ENCODE measurements at places on chromosomes 1 and 21.

DNA sequence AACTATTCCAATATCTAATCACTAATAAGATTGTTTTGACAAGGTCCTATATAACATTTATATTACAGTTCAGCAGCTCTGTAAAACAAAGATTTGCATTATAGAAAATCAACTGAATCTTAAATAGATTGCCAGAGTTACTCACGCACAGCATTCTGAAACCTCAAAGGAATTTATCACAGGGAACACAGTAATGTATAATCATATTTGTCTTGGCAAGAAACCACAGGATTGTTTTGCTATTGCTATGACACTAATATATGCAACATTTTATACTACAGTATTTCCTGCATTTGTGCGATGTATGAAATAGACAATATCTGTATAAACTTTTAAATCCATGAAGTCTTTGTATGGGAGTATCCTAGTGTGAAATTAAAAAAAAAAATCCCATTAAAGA is 101.4 kb downstream of the PLPPR5 start:
- DNase-seq, result no peak

DNA sequence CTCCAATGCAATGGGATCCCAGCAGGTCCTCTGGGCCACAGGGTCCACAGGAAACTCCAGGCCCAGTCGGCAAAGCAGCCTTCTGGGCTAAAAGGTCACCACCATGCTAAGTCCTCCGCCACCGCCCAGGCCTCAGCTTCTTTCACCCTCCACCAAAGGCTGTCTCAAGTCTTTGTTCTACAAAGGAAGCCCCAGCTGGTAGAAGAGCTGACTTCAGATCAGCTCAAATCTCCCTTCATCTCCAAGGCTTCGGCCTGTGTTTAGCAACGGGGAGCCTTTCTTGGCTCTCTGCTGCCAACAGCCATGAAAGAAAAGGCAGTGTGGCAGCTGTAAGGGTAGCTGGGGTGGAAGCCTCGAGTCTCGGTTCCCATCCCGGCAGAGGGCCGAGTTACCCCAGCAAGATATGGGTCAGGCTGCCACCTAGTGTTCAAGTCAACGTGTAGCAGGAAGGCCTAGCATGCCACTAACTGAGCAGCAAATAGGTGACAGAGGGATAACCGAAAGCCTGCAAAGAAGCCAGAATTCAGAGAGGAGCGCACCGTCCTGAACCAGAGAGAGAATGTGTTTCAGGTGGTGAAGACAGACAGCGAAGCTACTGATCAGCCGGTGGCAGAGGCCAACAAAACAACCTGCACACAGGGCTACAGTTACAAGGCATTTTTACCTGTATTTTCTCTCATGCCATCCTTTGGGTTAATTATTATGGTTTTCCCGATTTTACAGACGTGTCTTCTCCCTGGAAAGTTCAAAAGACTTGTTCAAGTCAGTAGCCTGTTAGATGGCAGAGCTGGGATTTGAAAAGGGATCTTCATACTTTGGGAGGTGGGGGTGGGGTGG is 26.8 kb upstream of the CRNN start:
- DNase-seq, result peak; percentile 39

DNA sequence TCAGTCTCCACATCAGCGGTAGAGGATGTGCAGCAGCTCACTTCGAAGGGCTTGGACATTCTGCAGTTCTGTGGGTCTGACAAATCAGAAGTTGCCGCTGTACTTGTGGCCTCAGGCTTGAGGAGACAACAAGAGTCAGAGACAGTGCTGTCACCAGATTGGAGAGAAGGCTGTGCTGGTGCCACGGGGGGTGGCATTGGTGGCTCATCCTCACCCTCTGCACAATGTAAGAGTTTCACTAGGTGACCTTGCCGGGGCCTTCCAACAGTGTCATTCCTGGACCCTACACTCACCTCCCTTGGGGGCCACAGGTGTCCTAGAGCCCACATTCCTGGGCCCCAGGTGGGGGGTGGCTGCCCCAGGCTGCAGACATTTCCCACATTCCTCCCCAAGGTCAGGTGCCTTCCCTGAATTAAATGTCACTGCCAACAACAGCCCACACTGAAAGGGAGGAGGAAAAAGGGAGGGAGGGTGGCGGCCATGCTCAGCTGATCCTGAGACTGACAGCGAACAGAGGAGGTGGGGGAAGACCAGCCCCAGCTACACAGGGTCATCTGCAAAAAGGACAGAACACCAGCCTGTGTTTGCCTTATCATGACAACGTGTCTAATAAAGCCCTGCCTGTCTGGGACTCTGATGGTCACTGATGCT is 46.4 kb downstream of the TMCC2 start:
- DNase-seq, result no peak

GRCh38 chr1:216457356-216457755 is 34.1 kb upstream of the USH2A start:
- DNase-seq, result no peak

DNA sequence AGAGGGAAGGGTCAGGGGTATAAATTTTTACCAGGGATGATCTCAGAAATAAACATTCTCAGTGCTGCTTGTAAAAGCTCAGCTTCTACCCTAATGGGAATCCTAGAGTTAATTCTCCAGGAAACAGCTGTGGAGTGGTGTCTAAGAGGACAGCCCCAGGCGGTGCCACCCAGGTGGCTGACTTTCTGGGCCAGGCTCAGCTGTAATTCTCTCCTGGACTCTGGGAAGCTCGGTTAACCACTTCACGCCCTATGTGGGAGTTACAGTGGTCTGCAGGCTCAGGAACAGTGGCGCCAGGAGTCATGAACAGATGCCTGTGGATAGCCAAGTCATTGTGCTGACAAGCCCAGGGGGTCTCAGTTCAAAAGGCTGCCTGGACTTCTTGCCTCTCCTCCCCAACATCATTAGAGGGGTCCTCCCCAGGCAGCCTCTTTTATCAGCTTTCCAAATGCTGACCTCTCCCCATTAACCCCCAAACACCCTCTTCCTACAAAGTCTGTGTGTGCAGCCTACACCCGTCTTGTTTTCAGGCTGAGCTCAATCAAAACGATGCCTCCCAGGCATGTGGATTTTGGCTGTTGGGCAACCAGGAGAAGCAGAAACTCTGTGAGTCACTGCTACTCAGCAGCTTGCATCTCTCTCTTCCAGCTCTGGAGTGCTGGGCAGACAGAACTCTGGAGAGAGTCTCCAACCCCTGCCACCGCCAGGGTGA is 1.2 kb downstream of the HHIPL2 start:
- DNase-seq, result no peak

DNA sequence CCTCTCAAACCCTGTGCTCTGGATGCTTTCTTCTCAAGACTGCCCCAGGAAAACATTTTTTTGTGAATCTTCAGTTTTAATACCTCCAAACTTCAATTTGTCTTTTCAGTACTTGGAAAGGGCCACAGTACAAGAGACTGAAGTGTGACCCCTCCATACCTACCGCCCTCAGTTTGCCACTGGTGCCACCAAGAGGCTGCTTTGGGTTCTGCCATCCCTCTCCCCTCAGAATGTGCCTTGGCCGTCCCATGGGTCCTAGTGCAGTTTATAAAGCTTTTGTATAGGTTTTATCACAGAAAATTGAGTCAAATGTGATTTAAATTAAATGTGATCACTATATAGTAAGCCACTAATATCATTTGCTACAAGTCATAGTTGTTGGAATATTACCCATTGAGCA is 60.8 kb upstream of the PGD start:
- no peak for DNase-seq

- DNase-seq, result no peak
These were observed 71.5 kb downstream of the MAP10 start for GRCh38 chr1:232876506-232877364.

- DNase-seq, result no peak
These were observed 32.3 kb downstream of the EEIG2 start for GRCh38 chr1:108592030-108592759.

DNA sequence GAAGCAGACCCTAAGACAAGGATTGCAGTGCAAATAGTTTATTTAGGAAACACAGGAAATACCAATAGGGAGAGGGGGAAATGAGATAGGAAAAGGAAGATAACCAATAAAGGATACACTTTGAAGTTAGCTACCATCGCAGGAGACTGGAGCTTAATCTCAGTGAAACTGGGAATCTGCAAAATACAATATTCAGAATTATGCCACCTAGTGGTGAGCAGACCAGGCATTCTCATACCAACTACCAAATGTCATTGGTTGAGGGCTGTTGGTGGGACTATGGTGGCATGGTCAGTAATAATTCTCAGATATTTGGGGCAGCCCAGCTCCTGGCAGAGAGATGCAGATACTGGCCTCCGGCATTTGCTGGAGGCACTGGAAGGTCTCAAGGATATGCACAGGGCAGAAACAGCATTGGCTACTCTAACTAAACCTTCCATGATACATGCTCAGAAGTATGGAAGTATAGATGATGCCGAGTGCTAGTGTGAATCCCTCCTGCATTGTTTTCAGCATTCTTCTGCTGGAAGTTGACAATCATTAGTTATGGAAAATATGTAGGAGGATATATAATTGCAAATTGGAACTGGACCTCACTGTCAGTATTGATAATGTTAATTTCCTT is 11.8 kb upstream of the ZFP69B start:
- DNase-seq, result no peak

DNA sequence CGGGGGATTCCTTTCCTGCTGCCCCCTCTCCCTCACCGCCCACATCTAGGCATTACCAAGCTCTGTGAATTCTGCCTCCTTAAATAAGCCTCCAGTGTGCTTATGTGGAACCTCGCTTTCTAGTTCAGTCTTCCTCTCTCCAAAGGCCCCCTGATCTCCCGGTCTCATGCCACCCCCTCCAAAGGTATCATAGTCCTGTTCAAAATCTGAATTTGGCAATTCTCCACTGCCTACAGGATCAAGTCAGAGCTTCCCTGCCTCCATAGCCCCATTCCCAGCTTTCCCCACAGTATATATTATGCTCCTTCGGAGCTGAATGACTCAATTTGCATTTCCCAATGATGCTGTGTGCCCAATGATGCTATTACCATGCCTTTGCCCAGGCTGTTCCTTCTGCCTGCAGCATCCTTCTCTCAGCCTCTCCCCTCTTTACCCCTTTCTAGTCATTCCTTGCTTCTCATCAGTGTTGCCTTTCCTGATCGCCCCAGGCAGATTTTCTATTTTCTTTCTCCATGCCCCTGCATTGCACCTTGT is 1.7 kb downstream of the AZIN2 start:
- DNase-seq, result no peak

GRCh38 chr1:7159116-7159781 is 374.0 kb downstream of the CAMTA1 start:
- no peak for DNase-seq

DNA sequence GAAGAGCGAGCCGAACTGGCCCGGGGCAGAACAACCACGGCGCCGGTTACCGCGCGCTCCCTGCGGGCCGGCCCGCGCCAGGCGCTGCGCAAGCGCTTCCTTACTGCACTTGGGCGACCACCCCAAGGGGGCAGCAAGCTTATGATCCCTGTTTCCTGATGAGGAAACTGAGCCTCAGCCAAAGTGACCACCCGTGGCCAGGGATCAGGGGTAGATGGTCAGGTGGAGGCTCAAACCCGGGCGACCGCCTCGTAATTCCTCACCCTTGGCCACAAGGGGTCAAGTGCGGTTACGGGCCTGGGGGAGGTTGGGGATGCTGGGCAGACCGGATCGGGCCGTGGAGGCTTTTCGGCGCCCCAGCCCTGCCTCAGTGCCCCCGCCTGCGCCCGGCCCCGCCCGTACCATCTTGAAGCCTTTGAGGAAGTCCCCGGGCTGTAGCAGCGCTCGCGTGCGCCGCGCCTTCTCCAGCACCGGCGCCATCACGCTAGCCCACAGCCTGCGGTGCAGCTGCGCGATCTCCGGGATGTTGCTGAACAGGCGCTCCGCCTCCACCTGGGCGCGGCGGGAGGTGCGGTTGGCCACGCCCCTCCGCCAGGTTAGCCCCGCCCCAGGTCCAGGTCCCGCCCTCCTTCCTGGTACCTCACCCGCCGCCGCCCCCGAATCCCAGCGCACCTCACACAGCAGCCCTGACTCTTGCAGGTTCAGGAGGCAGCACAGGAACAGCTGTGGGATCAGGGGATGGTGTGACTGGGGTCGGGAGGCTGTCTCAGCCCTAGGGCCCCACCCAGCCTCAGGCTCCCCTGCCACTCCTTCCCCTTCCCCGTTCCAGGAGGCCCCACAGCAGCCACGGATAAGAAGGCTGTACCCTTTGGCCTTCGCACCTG is 5.4 kb upstream of the TNFRSF25 start:
- DNase-seq, result no peak

- no peak for DNase-seq
These were observed 56.1 kb downstream of the SMYD2 start for GRCh38 chr1:214337015-214337414.

DNA sequence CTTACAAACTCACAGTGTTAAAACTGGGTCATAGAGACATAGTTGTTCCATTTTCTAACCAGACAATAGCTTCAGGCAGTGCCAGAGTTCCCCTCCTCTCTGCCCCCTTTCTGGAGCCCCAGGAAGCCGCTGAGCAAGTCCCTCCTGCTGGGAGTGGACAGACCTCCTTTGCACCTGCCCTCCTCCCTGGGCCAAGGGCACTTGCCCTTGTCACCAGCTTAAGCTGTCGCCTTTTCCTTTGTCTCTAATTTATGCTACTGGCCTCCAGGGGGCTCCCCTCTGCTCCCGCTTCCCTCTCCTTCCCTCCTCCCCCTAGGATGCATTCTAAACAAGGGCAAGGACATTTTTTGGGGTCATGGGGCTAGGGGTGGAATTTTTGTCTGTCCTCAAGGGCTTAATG is 182.4 kb downstream of the MIS18A start:
- no peak for DNase-seq

DNA sequence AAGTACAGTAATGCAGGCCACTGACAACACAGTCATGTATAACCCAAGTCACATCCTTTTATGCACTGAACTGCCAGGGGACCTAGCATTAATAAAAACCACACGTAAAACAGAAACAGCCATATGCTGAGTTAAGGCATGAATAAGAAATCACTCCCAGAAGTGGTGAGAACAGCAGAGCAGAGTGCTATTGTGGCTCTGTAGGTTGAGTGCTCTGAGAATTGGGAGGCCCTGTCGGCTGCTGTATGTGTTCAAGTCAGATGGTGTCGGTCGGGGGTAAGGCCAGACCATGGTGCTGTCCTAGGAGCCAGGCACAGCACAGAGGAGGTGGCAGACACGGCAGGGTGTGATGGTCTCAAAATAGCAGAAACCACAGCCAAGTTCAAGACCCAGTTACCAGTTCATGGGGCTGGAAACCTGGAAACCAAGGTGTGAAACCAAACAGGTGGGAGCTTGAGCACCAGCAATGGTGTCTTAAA is 126.6 kb upstream of the COA6 start:
- no peak for DNase-seq

GRCh38 chr1:114510274-114511031 is 550 bp downstream of the TRIM33 start:
- DNase-seq, result no peak

DNA sequence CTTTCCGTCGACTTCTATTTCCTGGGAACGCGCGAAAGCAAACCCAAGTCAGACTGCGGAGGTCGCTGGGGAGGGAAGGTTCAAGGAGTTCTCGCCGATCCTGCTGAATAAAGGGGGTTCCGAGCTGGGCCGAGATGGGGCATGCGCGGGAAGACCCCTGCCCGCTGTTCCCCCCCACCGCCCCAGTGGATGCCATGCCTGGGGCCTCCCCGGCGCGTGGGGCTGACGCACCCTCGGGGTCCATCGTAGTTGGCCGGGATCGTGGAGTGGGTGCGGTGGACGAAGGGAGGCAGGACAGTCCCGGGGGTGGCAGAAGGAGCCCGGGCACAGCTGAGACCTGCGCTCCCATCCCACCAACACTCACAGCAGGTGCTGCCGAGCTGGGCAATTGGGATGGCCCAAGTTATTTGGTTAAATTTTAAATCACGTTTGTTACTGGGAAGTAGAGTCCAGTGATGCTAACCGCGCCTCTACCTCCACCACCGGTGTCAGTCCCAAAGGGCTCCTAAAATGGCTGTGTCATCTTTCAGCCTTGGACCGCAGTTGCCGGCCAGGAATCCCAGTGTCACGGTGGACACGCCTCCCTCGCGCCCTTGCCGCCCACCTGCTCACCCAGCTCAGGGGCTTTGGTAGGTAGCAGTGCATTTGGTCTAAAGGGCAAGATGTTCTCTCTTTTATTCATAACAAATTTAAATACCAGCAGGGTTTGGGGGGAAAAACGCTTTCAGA is 801 bp downstream of the MX1 start:
- no peak for DNase-seq

Data from stimulated activated CD8-positive, alpha-beta memory T cell treated with anti-CD3 and anti-CD28 coated beads, Interleukin-2, amount 100 ng/mL, for 1 hour (primary cell).